ENCODE measurements at places on chromosomes 4 and X. TPM values are rescaled to one million over a fixed set of nuclear protein-coding genes. Genes with fewer than 3 reads are reported as not detected.

- no peaks in the 10 kb centered on the region for H3K4me1 ChIP-seq
- H3K27me3 ChIP-seq, result no peaks in the 10 kb centered on the region
- no peak overlapping the region for H3K4me3 ChIP-seq
- DNase-seq, result no peak
- no peaks in the 10 kb centered on the region for H3K36me3 ChIP-seq
Observed at GRCh38 chrX:103344606-103345005, 11.7 kb upstream of the TCEAL9 start.

GRCh38 chrX:110436523-110436922 lies 77.9 kb downstream of the RTL9 start:
- no peak overlapping the region for H3K27ac ChIP-seq
- H3K4me3 ChIP-seq, result no peak overlapping the region
- H3K36me3 ChIP-seq, result no peaks in the 10 kb centered on the region
- no peak for DNase-seq
- H3K27me3 ChIP-seq, result no peaks in the 10 kb centered on the region

- no peaks in the 10 kb centered on the region for H3K27me3 ChIP-seq
- no peaks in the 10 kb centered on the region for H3K36me3 ChIP-seq
- H3K27ac ChIP-seq, result peak within 1 kb of the TSS; percentile 44
Observed at GRCh38 chrX:118495061-118495921, at the start of gene DOCK11. TSS of gene DOCK11 (plus strand) at chrX:118495815. CDS start at chrX:118495972, 157 bp downstream.

- no peaks in the 10 kb centered on the region for H3K4me1 ChIP-seq
- no peak for DNase-seq
- H3K27ac ChIP-seq, result no peak overlapping the region
- no peaks in the 10 kb centered on the region for H3K36me3 ChIP-seq
Observed at GRCh38 chr4:86098691-86099090, 261.2 kb downstream of the MAPK10 start.

DNA sequence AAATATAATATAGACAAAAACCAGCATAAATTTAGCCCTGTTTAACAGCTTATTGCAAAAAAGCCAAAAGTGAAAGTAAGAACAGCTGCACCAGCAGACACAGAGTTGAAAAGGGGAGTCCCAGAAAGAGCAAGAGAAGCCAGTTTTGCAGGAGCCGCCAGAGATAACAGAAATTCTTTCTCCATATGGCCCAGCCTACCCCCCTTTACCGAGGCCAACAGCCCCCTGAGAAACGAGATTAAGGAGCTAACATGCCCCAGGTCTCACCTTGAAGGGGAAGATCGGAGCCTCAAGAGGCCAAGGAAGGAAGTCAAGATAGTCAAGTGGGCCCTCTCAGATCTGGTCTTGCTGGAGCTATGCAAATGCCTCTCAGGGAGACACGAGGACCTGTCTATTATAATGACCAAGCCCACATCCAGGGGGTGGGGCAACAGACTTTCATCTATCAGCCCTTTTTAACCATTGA lies 4.8 kb downstream of the ACOX3 start:
- H3K27ac ChIP-seq, result peak overlapping the region; percentile 64
- H3K36me3 ChIP-seq, result no peaks in the 10 kb centered on the region
- H3K27me3 ChIP-seq, result no peaks in the 10 kb centered on the region
- no peak for DNase-seq
- peaks cover 28% of the 10 kb centered on the region for H3K4me1 ChIP-seq

GRCh38 chr4:27001398-27002164 lies 140.9 kb downstream of the STIM2 start:
- peaks cover 1% of the 10 kb centered on the region for H3K4me1 ChIP-seq
- no peak overlapping the region for H3K4me3 ChIP-seq
- DNase-seq, result no peak
- no peaks in the 10 kb centered on the region for H3K36me3 ChIP-seq
- no peaks in the 10 kb centered on the region for H3K27me3 ChIP-seq
- no peak overlapping the region for H3K27ac ChIP-seq

DNA sequence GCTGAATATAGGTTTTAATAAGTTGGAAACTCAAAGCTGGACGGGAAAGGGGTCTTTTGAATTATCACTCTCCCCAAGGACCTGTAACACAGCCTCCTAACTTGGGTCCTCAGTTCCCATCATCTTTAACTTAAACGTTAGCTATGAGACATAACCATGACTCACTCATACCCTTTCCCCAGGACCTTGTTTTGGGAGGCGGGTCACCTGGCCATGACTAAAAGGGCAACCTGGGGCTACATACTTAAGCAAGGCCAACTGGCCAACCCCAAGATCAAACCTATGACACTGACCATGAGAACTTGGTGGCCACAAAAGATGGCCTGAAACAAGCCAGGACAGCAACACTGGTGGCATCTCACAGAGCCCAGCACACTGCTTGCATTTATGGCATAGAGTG lies 89.0 kb downstream of the SH3KBP1 start:
- DNase-seq, result no peak
- H3K27me3 ChIP-seq, result no peaks in the 10 kb centered on the region
- no peaks in the 10 kb centered on the region for H3K4me1 ChIP-seq

DNA sequence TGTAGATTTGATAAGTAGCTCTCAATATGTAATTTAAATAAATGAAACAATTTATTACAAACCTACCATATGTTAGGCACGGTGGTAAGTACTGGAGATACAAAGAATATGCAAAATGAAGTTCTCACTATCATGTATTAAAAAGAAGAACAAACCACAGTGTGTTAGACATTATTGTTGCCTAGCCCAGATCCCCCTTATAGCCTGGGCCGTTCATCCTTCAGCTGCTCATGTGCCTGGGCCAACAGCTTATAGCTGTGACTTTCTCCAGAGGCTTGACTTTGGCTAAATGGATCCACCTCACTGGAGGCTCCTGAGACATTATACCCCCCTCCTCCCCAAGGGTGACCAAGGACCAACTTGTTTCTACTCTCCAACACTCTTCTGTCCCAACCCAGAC lies 29.8 kb upstream of the CCNG2 start:
- no peaks in the 10 kb centered on the region for H3K36me3 ChIP-seq
- H3K27me3 ChIP-seq, result no peaks in the 10 kb centered on the region
- DNase-seq, result no peak

DNA sequence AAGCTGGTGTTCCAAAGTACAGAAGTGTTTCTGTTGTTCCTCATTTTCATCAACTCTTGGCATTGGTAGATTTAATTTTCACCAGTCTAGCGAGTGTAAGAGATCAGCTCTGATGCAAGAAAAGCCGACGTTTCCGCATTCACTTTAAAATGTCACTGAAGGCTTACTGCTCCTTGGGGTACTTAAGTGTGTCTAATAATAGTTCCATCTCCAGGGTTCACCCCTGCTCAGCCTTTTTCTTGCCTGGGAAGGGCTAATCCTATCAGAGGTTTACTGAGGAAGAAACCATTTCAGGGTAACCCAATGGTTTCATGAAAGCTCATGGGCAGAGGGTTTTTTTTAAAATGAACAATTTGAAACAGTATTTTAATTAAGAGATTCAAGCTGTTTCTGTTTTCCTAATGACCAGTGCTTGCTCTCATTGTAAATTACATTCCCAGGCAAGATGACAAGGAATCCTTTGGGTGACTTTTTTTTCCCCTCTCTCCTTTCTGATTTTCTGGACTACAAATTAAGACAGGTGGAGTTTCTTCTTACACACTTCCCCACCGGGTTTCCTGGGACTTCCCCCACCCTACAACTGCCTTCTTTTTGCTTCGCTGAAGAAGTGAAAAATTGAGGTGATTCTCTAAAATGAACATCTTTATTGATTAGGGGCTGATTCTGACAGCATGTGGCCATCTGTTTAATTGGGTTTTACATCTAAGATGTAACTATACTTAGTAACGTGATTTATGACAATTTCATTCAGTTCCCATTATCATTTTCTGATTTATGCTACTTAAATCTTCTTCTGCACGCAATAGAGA lies 78.7 kb upstream of the CBLL2 start:
- peaks cover 1% of the 10 kb centered on the region for H3K4me1 ChIP-seq
- H3K36me3 ChIP-seq, result no peaks in the 10 kb centered on the region
- no peak overlapping the region for H3K4me3 ChIP-seq
- no peaks in the 10 kb centered on the region for H3K27me3 ChIP-seq
- DNase-seq, result no peak

GRCh38 chr4:172776203-172776861 lies 392.3 kb upstream of the GALNT7 start:
- H3K4me3 ChIP-seq, result no peak overlapping the region
- H3K27ac ChIP-seq, result no peak overlapping the region
- H3K27me3 ChIP-seq, result no peaks in the 10 kb centered on the region

- H3K27me3 ChIP-seq, result no peaks in the 10 kb centered on the region
- no peaks in the 10 kb centered on the region for H3K36me3 ChIP-seq
- H3K4me1 ChIP-seq, result no peaks in the 10 kb centered on the region
- H3K27ac ChIP-seq, result no peak overlapping the region
- H3K4me3 ChIP-seq, result no peak overlapping the region
Observed at GRCh38 chr4:79212311-79212710, 113.5 kb downstream of the NAA11 start.

The TEX13C gene
- not detected for total RNA-seq

DNA sequence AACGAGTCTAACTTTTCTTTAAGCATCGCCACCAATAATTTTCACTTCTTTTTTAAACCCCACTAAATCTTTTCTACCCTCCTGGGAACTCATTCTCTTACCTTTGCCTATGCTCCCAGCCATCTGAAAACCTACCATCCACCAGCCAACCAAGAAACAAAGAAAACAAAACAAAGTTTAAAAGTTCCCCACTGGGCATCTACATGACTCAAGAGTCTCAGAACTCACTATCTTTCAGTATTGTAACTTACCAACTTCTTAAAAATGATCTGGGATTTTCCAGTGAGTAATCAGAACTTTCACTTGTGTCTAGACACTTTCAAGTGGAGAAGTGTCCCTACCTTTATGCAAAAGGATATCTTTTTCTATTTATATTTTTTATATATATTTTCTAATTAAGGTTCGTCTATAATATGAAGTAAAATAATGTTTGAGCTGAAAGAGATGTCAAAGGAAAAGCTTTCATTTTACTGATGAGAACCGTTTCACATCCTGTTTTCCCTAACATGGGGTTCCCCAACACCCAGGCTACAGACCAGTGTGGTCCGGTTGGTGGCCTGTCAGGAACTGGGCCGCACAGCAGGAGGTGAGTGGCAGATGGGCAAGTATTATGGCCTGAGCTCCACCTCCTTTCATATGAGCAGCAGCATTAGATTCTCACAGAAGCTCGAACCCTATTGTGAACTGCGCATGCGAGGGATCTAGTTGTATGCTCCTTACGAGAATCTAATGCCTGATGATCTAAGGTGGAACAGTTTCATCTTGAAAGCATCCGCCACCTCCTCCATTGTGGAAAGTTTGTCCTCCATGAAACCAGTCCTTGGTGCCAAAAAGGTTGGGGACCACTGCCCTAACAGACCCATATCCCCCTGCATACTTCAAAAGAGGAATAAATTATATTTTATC lies 9.8 kb upstream of the TIGD2 start:
- H3K4me1 ChIP-seq, result no peaks in the 10 kb centered on the region
- H3K36me3 ChIP-seq, result no peaks in the 10 kb centered on the region
- no peak for DNase-seq

Data from ovary (tissue), 10 donors.